ENCODE measurements at places on chromosomes 5 and 9.
A peak's percentile ranks its signal among the peaks of the same experiment; 100 is the strongest.

DNA sequence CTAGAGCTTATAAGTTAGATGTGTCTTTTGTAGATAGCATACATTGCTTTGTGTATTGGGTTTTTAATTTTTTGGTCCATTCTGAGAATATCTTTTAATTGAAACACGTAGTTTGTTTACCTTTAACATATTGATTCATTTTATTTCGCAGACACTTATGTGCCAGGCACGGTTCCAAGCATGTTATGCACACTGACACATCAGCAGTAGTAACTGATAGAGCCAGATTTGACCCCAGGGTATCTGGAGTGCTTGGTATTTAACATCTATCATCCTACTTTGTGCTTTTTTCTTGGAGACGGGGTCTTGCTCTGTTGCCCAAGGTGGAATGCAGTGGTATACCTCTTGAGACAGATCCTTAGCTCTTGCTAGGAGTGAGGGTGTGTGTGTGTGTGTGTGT, 71.9 kb downstream of the USP20 start:
- no peaks in the 10 kb centered on the region for H3K36me3 ChIP-seq
- no peaks in the 10 kb centered on the region for H3K4me1 ChIP-seq
- no peak overlapping the region for H3K27ac ChIP-seq
- H3K4me3 ChIP-seq, result no peak overlapping the region
- H3K27me3 ChIP-seq, result no peaks in the 10 kb centered on the region

- H3K27ac ChIP-seq, result no peak overlapping the region
- H3K4me3 ChIP-seq, result no peak overlapping the region
- no peaks in the 10 kb centered on the region for H3K36me3 ChIP-seq
- no peak for DNase-seq
- no peaks in the 10 kb centered on the region for H3K27me3 ChIP-seq
These were observed 326.9 kb upstream of the WWC1 start for GRCh38 chr5:167964529-167964928.

DNA sequence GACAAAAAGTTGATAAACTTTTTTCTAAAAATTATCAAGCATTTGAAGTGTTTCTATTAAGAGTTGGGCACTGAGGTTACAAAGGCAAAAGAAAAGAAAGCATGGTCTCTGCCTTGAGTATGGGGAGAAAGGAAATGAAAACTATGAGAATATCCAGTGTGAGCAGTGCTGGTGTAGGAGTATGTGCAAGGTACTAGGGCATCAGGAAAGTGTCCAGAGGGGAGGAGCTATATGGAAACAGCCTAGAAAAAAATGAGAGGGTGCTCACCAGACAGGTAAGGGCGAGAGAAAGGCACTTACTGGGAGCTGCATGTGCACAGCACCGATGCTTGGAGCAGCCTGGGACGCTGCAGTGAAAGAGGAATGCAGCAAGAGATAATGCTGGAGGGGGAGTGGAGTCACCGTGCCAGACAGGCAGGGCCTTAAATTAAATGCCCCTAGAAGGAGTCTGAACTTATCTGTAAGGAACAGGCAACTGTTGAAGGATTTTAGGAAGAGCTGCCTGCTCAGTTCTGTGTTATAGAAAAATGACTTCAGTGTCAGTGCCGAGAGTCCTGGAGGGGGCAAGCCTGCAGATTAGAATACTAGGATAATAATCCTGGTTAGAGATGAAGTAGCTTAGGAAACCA, 14.0 kb downstream of the MCC start:
- H3K36me3 ChIP-seq, result no peaks in the 10 kb centered on the region
- H3K27me3 ChIP-seq, result no peaks in the 10 kb centered on the region
- no peak for DNase-seq
- no peak overlapping the region for H3K27ac ChIP-seq
- H3K4me3 ChIP-seq, result no peak overlapping the region

- no peaks in the 10 kb centered on the region for H3K27me3 ChIP-seq
- H3K36me3 ChIP-seq, result no peaks in the 10 kb centered on the region
- H3K4me3 ChIP-seq, result no peak overlapping the region
- no peak overlapping the region for H3K27ac ChIP-seq
These were observed 33.8 kb downstream of the ITK start for GRCh38 chr5:157214415-157214814.

DNA sequence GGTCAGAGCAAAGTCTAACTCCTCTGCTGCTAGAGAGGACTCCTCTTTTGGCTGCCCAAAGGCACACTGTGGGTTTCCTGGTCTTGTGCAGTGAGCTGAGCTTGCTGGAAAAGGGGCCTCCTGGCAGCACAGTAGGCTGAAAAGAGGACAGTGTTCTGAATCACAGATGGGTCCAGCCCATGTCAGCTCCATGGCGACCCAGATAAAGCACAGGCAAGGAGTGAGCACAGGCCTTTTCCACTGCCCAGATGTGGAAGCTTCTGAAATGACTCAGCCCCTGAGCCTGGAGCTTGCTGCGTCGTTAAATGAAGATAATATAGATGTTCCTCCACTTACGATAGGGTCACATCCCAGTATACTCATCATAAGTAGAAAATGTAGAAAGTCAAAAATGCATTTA, 8.1 kb downstream of the CCDC180 start:
- H3K36me3 ChIP-seq, result peaks cover 4% of the 10 kb centered on the region
- no peak overlapping the region for H3K27ac ChIP-seq
- H3K4me3 ChIP-seq, result no peak overlapping the region

- H3K27me3 ChIP-seq, result no peaks in the 10 kb centered on the region
- H3K4me1 ChIP-seq, result no peaks in the 10 kb centered on the region
- H3K36me3 ChIP-seq, result no peaks in the 10 kb centered on the region
- H3K27ac ChIP-seq, result no peak overlapping the region
- DNase-seq, result no peak
These were observed 130.2 kb downstream of the MED10 start for GRCh38 chr5:6248132-6248531.

GRCh38 chr5:75460942-75461610, 50.4 kb downstream of the CERT1 start:
- no peaks in the 10 kb centered on the region for H3K4me1 ChIP-seq
- no peak for DNase-seq
- H3K27ac ChIP-seq, result no peak overlapping the region
- no peak overlapping the region for H3K4me3 ChIP-seq

GRCh38 chr5:54873691-54874090, 111.7 kb downstream of the ESM1 start:
- H3K4me3 ChIP-seq, result no peak overlapping the region
- no peaks in the 10 kb centered on the region for H3K27me3 ChIP-seq
- no peak overlapping the region for H3K27ac ChIP-seq
- H3K36me3 ChIP-seq, result no peaks in the 10 kb centered on the region

DNA sequence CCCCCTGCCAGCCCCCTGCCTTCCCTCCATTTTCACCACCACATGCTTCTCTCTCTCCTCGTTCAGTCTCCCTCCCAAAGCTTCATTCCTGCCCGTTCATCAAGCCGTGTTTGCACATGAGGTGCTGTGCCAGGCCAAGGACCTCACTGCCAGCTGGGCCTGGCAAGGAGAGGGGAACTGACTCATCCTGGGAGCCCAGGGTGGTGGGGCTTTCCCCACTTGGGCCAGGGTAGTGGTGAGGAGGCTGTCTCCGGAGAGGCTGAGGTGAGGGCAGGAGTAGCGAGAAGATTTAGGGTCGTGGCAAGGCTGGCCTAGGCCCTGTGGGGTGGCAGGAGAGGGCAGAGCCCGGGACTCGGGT, 30.4 kb upstream of the NOTCH1 start:
- no peak overlapping the region for H3K27ac ChIP-seq
- no peaks in the 10 kb centered on the region for H3K27me3 ChIP-seq
- no peak overlapping the region for H3K4me3 ChIP-seq
- peak; percentile 73 for DNase-seq
- no peaks in the 10 kb centered on the region for H3K36me3 ChIP-seq

DNA sequence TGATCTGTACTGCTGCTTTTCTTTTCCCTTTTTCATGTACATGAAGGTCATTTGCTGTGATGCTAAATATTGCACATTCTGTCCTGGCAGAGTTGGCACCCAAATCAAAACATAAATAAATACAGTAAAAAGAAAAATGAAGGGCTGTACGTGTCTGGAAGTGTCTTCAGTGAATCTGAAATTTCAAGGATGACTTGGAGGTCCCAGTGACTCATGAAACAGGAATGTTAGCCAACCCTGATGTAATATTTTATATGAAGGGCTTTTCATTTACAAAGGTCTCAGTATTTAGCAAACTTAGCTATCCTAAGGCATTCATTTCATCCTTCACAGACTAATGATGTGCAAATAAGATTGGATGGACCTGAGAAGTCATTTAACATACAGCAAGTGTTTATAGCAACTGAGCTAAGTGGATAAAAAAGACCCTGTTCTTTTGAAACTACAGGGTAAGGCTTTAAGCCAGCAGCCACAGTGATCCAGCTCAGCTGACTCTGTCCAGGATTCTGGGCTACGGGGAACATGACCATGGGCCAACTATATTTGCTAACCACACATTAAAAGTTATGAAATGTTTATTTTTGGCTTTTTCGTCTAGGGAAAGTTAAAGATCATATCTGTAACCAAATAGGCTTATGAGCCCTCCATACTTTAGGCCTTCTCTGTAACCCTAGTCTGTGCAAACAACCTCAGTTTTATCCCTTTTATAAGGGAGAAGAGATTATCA, 104.0 kb upstream of the DMRTA1 start:
- no peaks in the 10 kb centered on the region for H3K36me3 ChIP-seq
- no peaks in the 10 kb centered on the region for H3K27me3 ChIP-seq
- no peaks in the 10 kb centered on the region for H3K4me1 ChIP-seq
- no peak overlapping the region for H3K4me3 ChIP-seq

Measured in breast epithelium (tissue), 4 donors.